ENCODE measurements at places on chromosomes 6 and 20.

GRCh38 chr6:6942091-6942490 is 165.7 kb upstream of the RREB1 start:
- no peak for DNase-seq

GRCh38 chr6:163536770-163537169 is 122.3 kb downstream of the QKI start:
- no peak for DNase-seq

- no peak for DNase-seq
Observed at GRCh38 chr20:48897305-48898010, 24.1 kb upstream of the ARFGEF2 start.

DNA sequence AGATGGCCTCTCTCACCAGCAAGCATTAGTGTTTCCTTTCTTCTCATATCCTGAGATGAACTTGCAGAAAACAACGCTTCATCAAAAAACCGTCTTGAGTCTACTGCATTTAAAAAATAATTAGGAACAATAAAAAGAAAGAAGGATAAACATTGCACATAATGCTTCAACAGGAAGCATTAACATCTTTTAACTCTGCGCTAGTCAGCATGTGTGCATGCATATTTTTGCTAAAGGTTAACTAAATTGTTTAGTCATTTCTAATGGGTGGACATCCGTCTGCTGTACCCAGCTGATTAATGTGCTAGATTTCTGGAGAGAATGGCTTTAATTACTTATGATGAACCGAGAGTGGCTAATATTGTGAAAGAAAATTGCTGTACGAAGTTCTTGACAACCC is 349.3 kb downstream of the SOX4 start:
- no peak for DNase-seq

DNA sequence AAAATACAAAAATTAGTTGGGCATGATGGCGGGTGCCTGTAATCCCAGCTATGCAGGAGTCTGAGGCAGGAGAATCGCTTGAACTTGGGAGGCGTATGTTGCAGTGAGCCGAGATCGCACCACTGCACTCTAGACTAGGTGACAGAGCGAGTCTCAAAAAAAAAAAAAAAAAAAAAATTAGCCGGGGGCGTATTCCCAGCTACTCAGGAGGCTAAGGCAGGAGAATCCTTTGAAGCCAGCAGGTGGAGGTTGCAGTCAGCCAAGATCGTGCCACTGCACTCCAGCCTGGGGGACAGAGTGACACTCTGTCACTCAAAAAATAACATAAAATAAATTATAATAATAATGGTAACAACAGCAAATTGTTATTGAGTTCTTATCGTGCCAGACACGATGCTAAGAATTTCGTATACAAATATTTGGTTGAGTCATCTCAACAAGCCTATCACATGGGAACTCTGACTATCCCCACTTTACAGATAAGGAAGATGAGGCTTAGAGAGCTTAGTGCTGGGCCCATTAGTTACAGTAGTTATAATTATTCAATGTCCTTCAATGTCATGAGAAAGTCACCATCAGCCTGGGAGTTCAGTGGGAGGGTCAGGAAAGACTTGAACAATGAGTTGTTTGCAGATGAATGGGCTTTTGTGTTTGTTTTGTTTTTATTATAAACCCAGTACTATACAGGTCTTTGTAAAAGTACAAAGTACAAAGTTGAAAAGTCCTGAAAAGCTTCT is 19.4 kb downstream of the C6orf15 start:
- DNase-seq: no peak

GRCh38 chr6:104540743-104541142 is 319.0 kb downstream of the HACE1 start:
- DNase-seq: no peak

DNA sequence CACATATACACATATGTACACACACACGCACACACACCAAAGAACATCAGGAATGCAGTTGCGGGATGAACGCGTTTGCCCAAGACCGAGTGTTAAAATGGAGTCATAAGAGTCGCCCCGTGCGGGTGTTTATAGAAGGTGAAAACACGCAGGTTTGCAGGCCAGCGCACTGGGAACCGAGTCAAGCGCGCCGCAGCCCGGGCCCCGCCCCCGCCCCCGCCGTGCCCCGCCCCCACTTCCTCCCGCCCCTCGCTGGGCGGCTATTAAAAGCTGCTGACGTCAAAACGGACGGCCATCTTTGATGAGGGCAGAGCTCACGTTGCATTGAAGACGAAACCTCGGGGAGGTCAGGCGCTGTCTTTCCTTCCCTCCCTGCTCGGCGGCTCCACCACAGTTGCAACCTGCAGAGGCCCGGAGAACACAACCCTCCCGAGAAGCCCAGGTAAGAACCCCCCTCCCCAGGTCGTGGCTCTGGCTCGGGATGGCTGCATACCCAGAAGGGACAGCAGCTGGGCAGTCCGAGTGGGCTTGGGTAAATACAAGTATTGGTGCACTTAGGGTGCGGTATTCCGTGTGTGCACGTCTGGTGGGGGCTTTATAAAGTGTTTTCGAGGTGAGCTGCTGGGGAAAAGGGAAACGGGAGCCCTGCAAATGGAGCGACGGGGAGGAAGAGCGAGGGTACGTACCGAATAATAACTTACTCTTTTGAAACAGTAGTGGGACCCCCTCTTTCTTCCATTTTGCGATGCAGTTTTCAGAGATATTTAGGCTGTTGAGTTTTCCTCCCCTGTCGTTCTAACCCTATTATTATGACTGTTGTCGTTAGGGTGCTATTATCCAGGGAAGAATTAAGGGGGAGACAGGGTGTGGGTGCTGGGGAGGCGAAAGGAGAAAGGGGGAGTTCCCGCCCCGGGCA is at the start of gene SNAP25:
SNAP25 (plus strand) TSS at position 295 of the 916 bp plus-strand sequence. CDS start 56,662 bp downstream, outside the sequence.
- peak; percentile 42 for DNase-seq

DNA sequence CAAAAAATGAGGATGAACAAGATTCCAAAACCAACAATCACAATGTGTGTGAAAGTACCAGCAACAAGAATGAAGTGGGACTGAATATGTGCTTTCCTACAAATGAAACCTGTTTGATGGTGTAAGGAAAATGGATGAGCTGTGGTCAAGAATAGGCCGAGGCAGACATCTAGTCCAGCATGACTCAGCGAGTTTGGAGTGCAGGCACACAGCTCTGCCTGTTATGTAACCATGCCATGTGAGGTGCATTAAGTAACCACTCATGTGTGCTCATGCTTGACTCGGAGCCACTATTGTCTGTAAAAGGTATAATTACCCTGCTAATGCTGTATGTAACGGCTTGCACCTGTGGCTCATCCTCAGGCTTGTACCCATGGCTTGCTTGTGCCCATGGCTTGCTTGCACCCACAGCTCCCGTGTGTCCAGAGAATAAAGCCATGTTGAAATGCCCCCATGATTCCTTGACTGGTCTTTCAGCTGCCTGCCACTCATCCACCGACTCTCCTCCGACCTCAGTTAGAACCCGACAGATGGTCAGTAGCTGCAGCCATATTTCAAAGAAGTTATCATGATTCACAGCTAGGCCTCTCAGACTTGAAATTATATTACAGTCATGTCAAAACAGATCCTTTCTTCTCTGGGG is 98.7 kb downstream of the BACH2 start:
- no peak for DNase-seq

DNA sequence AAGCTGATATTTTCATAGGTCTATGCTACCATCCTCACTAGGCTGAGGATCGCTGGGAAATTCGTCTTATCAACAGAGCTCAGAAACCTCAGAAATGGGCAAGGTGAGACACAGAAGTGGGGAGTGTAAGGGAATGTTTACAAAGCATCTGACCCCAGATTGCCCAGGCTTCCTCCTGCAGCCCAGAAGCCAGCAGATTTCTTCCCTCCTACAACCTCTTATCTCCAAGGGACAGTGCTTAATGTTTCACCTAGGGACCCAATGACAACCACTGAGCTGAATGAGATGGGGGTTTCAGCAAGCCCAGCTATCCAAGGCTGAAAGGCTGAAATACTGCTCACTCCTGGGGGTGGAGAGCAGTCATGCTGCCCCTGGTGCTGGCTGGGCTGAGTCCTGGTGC is 52.4 kb upstream of the TBC1D7 start:
- DNase-seq: no peak

- no peak for DNase-seq
Observed at GRCh38 chr6:136676075-136676474, 116.2 kb downstream of the MAP3K5 start.

DNA sequence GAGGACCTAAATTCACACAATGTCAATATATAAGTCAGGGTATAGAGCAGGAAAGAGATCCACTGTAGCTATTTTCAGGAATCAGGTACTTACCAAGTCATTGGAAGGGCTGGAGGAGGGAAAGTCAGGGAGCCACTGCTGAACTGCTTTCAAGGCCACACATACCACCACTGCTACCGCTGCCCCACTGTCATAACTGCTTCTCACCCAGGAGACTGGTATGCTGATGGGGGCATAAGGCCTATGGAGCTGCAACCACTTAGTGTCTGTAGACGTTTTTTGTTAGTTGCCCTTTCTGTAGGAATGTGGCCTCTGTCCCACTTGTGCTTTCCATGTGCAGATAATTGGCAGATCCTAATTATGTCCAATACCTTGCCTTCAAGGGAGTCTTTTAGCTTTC is 5.4 kb downstream of the SMAP1 start:
- DNase-seq: no peak

DNA sequence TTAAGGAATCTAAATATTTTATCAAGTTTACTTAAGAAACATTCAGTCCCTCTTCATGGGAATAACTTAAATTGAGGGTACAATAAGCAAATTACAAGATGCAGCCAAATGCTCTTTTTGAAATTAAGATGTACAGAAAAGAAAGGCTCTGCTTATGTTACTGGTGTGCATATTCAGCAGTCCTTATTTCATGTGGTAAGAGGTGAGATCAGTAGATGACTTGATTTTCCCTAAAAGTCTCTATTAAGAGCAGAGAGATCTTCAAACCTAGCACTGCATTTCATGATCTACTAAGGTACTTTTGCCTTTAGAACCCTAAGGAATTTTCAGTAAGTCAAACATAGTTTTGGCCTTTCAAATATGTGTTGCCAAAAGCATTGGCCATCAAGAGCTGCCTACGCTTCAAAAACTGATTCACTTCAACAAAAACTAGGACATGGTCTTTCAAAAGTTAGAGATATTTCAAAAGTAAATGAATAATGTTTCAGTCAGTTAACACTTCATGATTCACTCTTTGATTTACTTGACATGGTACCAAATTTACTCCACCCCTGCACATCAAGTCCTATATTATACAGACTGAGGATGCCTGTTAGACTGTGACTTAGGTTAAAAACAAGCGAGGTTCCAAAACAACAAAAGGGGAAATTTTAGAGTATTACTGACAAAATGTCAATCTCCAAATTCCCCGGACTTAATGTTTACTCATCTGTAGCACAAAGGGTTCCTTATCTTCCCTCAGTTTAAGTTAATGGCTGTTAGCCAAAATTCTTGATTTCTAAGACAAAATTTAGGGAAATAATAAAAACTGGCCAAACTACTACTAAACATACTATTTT is 19.2 kb downstream of the C6orf62 start:
- no peak for DNase-seq

GRCh38 chr6:137160763-137161162 is 12.7 kb downstream of the IL22RA2 start:
- no peak for DNase-seq

- DNase-seq: no peak
Observed at GRCh38 chr6:22636452-22636851, 67.1 kb downstream of the HDGFL1 start.

GRCh38 chr20:35292504-35293285 is 470 bp upstream of the FAM83C start:
- no peak for DNase-seq

DNA sequence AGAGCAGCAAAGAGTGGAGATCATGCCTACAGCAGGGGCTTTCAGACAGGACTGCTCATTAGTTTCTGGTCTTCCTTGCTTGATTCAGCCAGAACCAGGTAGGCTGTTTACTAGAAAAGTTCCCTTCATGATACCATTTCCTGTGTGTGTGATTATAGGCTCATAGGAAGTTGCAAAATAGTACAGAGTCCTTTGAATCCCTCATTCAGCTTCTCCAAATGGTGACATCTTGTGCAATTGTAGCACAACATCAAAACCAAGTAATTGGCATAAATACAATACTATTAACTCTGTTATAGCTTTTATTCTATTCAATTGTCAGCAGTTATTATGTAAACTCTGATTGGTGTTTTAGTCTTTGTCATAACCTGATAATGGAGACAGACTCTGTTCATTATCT is 347.3 kb upstream of the CDH4 start:
- no peak for DNase-seq

GRCh38 chr6:5089481-5090438 is 4.6 kb downstream of the PPP1R3G start:
- no peak for DNase-seq

- no peak for DNase-seq
Observed at GRCh38 chr6:140979642-140980091, 1153.1 kb upstream of the GJE1 start.

GRCh38 chr20:3698591-3699001 is 13.8 kb downstream of the SIGLEC1 start:
- DNase-seq: no peak

GRCh38 chr6:110529355-110529754 is 52.9 kb upstream of the SLC22A16 start:
- no peak for DNase-seq

DNA sequence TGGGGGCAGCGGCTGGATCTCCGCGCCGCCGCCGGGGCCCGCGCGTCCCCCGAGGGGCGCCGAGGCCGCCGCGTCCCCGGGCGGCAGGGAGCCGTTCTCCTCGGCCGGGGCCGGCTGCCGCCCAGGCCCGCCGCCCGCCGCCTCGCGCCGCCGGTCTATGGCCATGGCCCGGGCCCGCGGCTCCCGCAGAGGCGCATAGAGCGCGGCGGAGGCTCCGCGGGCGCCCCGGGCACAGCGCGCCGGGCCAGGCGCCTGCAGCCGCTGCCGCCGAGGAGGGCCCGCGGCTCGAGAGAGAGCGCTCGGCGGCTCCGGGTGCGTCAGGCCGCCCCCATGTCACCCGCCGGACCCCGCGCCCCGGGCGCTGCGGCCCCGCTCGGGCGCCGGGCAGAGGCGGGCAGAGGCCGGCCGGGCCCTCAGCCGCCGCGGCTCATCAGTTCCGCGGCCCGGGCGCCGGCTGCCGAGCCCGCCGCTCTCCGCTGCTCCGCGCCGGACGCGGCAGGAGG is 404 bp downstream of the SLC22A23 start:
- DNase-seq: no peak

GRCh38 chr6:145313041-145313855 is 422.1 kb downstream of the EPM2A start:
- DNase-seq: no peak

DNA sequence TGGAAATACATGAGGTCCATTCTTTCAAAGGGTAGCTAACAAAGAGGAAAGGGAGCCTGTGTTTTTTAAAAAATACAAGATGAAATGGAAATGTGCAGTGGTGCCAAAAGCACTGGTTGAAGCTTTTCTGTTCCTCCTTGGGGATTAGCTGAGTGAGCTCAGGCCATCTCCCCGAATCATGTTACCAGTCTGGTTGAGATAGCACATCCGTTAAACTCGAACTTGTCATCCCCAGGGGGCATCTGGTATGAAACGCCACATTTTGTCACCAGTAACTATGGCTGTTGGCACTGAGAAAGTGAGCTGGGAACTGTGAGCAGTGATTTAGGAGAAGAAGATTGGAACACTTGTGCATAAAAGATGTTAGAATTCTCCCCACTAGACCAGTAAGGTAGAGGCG is 196.2 kb downstream of the SAMD5 start:
- no peak for DNase-seq
